Activated naive CD4-positive, alpha-beta T cell (primary cell): ENCODE measurements at places on chromosomes 11 and 22.

DNA sequence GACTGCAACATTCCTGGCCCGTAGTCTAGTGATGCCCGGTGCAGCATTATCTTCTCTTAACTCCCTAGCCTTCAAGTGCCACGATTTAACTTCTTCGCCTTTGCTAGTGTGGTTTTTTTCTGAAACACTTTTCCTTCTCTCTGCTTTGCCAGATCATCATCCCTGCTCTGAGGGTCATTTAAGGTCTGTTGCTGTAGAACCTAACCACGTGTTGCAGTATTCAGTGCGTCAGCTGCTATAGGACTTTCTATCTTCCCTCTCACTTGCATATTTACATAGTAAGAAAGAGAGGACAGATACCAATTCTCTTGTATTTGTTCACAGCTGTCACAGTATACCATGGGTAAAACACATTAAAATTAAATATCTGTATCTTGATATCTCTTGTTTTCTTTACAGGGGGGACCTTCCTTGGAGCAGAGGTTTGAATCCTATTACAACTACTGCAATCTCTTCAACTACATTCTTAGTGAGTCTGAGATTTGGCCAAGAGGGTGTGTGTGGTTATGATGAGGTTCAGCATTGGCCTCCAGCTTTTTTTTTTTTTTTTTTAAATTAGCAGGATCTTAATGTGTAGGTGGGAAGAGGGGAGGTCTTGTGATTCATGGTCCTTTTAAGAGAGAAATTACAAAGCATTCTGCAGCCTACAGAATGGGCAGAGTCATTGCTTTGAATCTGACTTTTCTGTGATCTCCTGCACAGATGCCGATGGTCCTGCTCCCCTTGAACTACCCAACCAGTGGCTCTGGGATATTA is 13.5 kb downstream of the EIF3L start:
- DNase-seq = no peak

- DNase-seq = no peak
Measured at GRCh38 chr11:125873881-125874555, 13.4 kb upstream of the HYLS1 start.

- DNase-seq = no peak
Measured at GRCh38 chr11:106875013-106875412, 143.3 kb downstream of the GUCY1A2 start.

GRCh38 chr11:47408598-47409439 is 429 bp downstream of the SLC39A13 start:
- DNase-seq = no peak

DNA sequence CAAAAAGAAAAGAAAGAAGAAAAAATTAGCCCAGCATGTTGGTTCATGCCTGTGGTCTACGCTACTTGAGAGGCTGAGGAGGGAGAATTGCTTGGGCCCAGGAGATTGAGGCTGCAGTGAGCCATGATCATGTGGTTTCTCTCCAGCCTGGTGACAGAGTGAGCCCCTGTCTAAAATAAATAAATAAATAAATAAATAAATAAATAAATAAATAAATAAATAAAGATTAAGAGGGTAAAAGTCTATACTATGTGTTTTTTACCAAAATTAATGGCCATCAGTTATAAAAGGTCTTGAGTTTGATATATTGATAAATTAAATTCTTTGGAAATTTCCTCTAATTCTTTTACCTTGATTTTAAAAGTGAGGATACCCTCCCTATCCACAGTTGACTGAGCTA is 25.2 kb upstream of the DEPDC7 start:
- DNase-seq = no peak

DNA sequence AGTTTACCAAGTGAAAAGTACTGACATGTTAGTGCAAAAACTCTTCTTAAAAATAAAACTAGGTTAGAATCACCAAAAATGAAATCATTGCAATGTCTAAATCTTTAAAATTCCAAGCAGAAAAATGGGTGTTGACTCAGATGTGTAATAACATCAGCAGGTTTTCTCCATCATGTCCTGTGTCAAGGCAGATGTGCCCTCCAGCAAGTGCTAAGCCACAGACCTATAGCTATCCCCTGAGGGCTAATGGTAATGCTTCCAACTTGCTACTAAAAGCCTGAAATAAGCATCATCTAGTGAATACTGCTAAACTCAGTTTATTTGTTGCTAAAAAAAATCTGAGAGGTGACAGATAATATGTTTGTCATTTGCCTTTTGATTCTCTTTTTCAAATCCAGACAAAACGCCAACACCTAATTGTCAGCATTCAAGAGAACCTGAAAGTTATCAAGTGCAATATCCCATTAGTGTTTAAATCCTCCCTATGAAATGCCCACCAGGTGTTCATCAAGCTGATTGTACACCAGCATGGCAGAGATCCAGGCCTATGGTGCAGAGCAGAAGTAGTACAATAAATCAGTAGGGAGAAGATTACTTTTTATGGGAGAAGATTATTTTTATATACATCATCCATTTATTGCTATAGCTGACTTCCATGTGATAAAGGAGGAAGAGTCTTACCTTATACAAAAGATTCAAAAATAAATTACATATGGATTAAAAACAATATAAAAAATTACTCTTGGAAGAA is 55.1 kb upstream of the SYT9 start:
- DNase-seq = no peak

GRCh38 chr11:70608568-70609470 is 210.5 kb downstream of the CTTN start:
- DNase-seq = no peak
